ENCODE measurements at places on chromosomes 7 and 10. TPM values are rescaled to one million over a fixed set of nuclear protein-coding genes. Genes with fewer than 3 reads are reported as not detected.

Gene IMPDH1
- 92.4 TPM for total RNA-seq

Gene FAM25C
- total RNA-seq, result not detected

Gene FXYD4
- 0.30 TPM for total RNA-seq

Gene JAKMIP3
- 1.0 TPM for total RNA-seq

Gene COL13A1
- not detected for total RNA-seq

All from T-helper 2 cell treated with Interferon-gamma antibody and Interleukin-4, amounts not matched to agents 100 ng/mL and 5 ng/mL, for 36 hours (primary cell).